Left forelimb (tissue), 1 donor: ENCODE measurements at places on chromosomes 1 and 21.
A peak's percentile ranks its signal among the peaks of the same experiment; 100 is the strongest.

DNA sequence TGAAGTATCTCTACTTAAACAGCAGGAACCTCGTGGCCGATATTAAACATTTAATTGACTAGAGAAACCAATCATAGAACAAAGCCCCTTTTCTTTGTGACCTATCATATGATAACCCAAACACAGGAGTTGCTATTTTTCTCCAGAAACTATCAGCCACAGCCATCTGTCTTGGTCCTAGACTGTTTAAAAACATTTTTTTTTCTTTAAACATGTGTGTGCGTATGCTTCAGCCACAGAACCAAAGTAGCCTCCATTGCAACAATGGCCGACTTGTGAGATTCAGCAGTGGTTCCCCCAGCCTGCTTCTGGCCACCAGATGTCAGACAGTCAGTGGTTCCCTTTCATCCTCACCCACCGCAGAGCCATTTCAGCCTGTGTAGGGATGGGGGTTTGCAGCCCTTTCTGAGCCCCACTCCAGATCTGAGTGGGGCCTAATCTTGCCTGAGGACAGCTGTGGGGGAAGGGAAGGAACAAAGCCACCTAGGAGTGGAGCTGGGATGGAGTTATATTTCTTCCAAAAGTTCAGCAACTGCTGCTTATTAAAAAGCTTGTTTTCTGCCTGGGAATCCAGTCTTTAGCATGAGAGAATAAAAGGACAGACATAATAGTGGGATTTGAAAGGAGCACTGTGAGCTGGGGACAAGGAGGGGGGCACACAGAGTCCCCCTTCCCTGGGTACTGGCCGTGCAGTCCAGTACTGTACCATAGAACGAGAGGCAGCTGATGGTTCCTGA, 11.7 kb upstream of the IGSF3 start:
- no peak for DNase-seq

DNA sequence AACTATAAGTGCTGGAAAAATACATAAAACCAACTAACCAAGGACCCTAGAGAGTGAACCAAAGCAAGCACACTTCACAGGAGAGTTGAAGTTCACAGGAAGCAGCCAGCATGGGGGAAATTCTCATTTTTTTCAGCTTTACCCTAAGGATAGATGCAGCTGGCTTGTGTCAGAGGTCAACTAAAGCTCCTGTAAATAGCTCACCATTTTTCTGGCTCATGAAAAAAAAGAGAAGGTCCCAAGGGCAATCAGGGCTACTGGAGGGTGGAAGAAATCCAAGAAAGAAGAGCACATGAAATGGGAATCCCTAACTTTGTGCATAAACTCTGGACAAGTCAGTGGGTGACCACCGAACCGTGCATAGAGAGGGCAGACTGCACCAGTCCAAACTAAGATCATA, 58.3 kb downstream of the KCNJ15 start:
- no peak for DNase-seq

DNA sequence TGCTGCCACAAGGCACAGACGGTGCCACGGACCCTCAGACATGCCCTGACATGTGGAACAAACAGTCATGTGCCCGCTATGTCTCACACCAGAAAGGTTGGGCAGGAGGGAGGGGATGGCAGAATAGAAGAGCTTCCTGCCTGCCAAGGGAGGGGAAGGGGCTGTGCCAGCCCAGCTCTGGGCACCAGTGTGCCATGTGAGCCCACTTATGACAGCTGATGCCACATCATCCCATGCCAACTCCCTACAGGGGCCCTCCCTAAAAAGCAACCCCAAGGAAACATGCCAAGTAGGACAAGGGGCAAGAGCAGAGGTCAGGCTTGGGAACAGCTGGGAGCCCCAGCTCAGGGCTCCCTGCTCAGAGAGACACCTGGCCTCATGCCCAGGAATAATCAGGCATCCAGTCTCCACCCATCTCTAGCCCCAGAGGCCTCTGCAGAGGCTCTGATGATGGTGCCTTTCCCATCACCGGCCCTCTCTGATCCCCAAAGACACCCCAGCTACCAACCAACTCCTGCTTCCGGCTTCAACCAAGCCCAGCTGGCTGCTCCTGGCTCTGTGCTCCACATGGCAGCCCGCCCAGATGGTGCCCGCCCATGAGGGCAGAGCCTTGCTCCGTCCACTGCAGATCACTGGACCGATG, 10.3 kb downstream of the ADGRB2 start:
- DNase-seq = peak; percentile 75

- DNase-seq = no peak
Observed at GRCh38 chr1:50982611-50983010, 12.6 kb downstream of the CDKN2C start.

DNA sequence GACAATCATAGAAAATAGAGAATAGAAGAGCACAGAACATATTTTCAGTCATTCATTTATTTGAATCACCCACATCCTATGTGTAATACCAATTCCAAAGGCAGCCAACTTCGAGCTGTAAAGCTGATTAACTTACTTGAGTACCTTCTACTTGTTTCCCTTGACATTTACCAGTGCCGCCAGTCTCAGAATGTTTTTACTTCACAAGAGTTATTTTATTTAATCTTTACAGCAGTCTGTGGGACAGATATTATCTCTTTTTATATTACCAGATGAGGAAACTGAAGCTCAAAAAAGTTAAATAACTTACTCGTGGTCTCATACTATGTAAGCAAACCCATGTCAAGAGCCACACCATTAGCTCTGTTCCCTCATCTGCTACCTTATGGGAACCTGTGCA, 56.6 kb downstream of the FGGY start:
- no peak for DNase-seq

DNA sequence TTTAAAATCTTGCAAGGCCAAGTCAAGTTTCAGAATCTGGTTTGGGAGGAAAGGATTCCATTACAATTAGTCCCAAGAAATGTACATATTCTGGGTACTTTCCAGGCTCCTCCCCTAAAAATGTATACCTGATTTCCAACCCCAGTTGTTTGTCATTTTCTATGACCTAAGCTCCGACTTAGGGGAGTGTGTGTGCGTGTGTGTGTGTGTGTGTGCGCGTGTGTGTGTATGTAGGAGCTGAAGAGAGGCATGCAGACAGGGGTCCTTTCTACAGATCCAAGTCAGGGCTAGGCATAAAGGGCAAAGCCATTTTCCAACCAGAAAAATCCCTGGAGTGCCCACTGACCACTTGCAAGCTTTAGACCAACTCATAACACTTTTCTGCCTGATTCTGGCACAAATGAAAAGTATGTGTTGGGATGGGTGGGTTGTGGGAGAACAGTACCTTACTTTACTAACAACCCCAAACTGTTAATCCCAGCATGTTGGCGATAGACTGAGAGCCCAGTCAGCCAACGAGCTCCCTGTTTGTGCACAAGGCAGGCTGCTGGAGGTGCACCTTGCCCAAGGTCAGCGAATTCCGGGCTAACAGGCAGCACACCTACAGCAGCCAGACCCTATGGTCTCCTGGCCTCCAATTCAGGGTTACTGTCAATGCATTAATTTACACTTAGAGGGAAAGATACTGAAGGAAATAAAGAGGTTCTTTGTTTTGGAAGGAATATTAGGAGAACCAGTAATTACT, 1.7 kb downstream of the TRABD2B start:
- DNase-seq = no peak

DNA sequence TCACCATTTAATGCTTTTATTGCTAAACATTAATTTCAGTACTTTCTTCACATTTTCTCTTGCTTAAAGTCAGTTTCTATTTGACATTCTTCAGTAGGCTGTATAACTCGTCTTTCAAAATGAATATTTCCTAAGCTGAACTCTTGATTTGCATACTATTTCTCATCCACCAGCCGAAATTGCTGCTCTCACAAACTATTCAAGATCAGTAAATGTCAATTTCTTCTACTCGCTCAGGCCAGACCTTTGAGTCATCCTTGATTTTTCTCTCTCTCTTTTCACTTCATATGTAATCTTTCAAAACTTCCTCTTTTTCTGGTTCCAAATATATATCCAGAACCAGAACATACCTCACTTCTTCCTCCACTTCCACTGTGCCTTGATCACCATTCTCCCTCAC, 990.0 kb downstream of the KCNT2 start:
- DNase-seq = no peak

DNA sequence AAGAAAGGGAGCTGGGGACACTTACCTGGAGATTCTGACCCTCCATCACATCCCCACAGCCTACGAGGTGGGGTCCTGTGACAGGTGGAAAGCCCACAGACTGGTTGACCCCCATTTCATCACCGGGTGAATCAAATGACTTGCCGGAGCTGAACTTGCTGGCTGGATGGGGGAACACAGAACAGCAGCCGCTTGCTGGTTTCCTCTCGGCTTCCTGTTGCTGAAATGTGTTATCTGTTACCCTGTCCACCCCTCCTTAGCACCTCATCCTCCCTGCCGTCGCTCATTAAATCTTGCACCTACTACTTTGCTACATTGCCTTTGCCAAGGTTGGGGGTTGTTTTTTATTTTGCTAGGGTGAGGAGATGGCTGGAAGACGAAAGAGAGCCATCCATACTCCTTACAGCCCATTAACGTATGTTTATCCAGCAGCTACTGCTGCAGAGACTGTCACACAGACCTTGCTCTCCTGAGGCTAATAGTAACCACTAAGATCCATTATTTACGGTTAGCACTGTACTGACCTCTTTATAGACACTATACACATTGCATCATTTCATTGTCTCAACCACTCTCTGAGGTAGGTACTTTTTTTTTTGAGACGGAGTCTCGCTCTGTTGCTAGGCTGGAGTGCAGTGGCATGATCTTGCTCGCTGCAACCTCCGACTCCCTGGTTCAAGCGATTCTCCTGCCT, 7.0 kb downstream of the PAFAH2 start:
- no peak for DNase-seq

DNA sequence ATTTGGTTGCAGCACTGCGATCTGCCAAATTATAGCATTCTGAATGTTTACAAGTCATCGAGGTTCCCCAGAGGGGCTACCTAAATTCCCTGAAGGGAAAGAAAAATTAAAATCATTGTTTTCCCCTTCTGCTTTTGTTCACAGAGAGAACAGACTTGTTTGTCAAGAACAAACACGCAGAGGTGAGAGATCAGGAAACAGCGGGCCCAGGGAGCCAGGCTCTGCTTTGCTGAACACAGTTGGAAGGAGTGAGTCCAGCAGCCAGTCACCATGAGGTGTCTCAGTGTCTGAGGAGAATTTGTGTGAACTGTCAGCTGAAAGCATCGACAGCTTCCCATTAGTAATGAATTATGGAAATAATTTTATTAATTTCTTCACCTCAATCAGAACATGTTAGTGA, 52.5 kb downstream of the RWDD3 start:
- no peak for DNase-seq

DNA sequence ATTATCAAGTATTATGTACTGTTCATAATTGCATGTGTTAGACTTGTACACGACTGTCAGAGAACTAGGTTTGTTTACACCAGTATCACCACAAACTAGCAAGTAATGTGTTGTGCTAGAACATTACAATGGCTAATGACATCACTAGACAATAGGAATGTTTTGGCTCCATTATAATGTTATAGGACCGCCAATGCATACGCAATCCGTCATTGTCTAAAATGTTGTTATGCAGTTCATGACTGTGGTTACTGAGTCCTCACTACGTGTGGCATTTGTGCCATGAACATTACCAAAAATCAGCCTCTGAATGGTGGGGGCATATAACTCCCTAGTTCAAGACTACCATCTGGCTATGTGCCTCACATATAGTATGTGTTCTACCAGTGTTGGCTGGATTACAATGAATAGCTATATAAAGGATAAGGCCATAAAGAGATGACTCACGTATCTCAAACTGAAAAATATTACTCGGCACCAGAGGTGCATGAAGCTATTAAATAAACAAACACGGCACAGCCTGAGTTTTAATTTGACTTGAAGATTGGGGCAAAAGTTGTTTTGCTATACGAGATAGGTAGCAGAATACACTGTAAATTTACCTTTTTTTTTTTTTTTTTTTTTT, 89.1 kb upstream of the COL24A1 start:
- no peak for DNase-seq

DNA sequence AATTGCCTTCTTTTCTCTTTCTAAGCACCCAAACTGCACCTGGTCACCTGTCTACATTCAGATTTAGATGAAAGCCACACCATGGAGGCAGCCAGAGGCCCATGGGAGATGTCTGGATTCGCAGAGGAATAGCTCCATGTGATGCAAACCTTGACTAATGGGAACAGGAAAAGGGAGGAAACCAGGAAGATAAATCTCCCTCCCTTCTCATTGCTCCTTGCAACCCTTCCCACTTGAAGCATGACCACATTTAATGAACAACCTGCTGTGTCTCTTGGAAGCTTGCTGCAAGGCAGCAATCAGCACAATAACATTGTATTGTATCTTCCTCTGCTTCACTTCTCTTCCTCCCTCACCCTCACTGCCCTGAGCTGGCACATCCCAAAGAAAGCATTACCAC, 42.6 kb upstream of the KLF17 start:
- DNase-seq = no peak

DNA sequence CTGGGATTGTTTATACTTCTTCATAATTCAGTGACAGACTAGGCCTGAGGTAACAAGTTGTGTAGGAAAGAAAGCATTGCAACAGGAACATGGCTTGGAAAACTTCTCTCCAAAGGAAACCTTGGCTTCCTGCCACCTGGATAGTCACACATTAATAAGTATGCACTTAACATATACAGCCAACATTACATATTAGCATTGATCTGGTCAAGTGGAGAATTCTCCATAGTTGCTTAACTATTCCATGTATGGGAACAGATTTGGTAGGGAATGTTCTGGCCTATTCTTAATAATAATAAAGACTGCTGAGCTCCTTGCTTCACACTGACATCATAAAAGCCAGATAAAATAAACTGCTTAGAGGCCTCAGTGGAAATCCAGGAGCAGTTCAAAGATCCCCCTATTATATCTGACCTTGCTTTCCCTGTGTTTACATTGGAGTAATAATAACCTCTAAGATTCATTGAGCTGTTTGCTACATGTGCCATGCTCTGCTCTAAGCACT, 27.2 kb upstream of the NFIA start:
- no peak for DNase-seq

DNA sequence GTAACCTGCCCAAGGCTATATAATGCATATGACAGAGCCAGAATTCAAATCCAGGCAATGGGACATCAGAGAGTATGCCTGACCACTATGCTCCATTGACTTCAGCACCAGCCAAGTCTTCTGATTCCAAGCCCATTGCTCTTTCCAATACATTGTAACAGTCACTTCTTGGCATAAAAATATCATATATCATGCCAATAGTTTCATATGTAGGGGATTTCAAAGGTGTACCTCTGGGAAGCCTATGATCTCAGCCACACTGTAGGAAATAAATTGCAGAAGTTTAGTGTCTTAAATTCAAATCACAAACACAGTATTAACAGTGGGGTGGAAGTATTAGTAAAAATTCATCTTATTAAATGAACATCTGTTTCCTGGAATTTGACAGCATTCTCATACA, 30.0 kb upstream of the ROR1 start:
- no peak for DNase-seq
